CD4-positive, alpha-beta T cell treated with Interleukin-1 beta for 1 hour (primary cell): ENCODE measurements at places on chromosomes 13 and 19.

- DNase-seq, result no peak
Observed at GRCh38 chr13:113095146-113096051, 10.2 kb upstream of the F7 start.

GRCh38 chr19:52444506-52444905, 8.8 kb upstream of the ZNF578 start:
- no peak for DNase-seq

DNA sequence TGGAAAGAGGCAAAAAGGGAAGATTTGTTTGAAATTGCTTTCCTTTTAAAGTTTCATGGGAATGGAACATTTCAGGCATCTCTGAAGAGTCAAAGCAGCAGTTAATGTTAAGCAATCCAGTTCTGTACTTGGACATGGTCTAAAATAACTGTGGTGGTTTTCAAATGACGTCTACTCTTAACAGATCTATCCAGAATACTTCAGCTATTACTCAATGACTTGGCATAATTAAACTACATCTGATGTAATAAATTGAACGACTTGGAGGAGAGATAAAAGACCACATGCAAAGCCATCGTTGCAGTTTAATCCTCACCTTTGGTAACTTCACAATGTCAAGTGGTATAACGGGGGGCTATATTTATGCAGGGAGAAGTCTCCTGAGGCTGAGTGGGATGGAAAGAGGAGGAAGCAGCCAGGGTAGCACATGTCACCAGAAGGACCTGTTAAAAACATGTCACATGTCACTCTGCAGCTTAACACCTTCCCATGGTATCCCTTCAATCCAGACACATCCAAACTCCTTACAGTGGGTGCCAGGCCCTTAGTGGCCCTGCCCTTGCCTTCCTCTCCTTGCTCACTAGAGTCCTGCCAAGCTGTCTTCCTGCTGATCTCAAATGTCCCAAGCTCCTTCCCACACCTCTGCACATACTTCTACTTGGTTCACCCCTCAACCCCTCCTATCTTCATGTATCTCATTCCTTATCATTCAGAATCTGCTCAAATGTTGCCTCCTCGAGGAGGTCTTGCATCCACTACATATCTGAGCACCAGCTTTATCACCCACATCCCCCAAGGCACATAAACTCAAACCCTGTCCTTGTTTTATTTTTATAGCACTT, 327.8 kb downstream of the SUCLA2 start:
- DNase-seq, result no peak

DNA sequence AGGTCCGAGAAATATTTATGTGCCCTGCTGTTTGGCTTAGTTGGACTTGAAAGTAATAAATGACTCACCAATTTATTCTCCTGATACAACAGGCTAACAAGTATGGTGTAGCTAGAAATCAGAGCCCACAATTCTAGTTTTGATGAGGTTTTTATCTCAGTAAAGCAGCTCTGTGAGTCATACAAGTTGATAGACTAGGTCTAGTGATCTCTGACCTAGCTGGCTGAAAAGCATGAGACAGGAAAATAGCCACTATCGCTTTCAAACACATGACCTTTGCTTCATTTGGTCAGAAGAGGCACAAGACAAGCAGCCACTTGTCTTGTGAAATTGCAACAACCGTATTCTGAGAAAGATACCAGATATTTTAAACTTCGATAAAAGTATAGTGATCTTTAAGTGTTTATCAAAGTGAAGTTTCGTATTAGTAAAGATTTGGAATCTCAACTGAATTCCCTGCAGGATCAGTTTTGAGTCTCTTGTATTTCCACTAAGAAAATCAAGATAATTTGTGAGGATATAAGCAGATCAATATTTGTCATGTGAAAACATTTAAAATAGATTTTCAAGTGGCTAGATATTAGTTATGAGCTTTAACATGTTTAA, 126.7 kb downstream of the MAB21L1 start:
- no peak for DNase-seq

DNA sequence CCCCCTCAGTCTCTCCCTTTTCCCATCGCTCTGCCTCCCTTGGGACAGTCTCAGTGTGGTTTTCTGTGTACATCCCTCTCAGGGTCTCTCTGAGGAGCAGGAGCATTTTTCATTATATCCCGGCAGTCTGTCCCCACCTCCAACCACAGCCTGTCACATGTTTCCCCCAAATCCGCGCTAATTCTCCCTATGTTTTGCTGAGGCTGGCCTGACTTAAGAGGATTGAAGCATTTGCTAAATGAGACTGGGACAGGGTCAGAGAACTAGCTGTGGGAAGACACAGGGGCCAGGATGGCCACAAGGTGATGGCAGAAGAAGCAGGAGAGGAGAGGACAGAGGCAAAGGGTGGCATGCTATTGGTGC, 5.5 kb downstream of the TPRX1 start:
- DNase-seq, result no peak

GRCh38 chr19:57813919-57814504, 701 bp downstream of the ZNF552 start:
- DNase-seq, result no peak

GRCh38 chr19:34308381-34309367, 54.3 kb downstream of the GARRE1 start:
- DNase-seq, result peak; percentile 58

GRCh38 chr19:41699968-41700323, 8.5 kb upstream of the CEACAM5 start:
- DNase-seq, result no peak

- DNase-seq, result peak; percentile 74
Observed at GRCh38 chr19:53977991-53978731, 13.3 kb upstream of the CACNG6 start.

DNA sequence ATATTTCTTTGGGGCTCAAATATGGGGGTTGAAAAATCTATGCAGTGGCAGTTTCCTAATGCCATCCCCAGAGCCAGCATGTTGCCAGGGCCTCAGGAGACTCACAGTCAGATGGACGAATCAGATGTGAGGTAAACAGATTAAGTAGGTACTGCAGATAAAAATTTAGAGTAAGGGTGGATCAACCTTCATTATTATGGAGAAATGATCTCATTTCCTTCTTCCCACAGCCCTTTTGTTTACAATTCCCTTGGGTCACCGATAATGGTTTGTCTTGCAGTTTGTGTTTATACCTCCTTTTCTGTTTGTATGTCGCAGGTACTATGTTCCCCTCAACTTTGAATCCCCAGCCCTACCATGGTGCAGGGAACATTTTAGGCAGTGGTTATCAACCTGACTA, 20.0 kb downstream of the DIAPH3 start:
- DNase-seq, result no peak

GRCh38 chr19:43532571-43532961, 422 bp upstream of the ZNF575 start:
- no peak for DNase-seq

DNA sequence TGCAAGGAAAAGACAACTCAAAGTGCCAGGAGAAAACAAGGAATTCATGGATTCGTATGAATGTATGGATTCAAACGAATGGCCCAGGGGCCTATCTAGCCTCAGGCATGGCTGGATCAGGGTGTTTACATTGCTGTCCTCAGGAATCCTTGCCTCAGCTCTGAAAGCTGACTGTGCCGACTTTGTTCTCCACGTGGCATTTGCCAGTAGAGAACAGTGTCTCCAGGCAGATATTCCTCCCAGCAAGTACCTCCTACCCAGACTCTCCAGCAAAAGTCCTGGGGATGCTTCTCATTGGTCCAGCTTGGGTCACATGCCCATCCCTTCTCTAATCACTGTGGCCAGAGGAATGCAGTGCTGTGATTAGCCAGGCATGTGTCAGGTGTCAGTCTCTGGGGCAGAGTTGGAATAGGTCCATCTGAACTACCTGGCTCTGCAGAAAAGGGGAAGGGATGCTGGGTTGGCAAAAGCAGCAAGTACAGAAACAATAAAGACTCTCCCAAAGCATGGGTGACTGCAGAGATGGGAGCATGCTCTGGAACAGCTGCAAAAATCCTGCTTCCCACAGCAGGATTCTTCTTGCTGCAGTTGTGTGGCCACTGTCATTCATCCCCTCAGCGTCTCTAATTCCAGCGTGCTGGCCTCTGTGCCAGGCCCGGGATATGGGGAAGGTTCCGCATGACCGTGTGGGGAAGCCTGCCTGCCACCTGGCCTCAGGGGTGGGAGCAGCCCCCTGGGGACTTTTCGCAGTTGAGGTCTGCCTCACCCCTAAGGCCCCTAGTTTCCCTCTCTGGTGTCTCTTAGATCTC, 30.0 kb downstream of the CCNE1 start:
- no peak for DNase-seq

GRCh38 chr19:49097453-49098288, 12.4 kb downstream of the SNRNP70 start:
- peak; percentile 78 for DNase-seq

- DNase-seq, result no peak
Observed at GRCh38 chr19:35657904-35658700, 8.2 kb upstream of the UPK1A start.

- no peak for DNase-seq
Observed at GRCh38 chr13:47499358-47500150, 501.5 kb downstream of the SUCLA2 start.

DNA sequence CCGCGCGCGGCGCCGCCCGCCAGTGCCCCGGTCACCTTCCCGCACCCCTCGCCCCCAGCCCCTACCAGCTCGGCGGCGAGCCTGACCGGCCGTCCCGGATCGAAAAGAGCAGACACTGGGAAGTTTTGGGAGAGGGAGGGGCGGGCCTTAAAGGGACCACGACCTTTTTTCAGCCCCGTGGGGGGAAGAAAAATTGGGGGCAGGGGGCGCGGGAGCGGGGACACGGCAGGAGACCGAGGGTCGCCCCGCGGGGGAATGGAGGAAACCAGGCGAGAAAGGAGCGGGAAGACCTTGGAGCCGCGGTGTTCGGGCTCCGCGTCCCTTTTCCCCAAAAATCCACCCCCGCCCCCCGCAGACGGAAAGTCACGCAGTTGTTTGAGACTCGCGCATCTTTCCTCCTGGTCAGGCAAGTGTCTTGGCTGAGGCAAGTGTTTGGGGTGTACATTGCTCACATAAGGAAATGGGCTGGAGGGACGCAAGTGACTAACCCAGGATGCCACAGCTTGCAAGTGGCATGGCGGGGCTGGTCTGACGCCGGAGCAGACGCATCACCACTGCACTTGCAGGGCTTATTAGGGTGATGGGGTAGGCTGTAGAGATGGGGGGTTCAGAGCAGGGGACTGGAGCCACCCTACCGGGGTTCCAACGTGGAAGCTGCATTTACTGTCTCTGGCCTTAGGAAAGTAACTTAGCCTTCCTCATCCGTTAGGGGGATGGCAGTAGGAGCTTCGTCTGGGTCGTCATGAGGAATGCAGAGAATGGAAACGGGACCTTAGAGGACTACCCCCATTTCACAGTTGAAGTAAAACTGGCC, 2.7 kb upstream of the HNRNPL start:
- DNase-seq, result peak; percentile 76

DNA sequence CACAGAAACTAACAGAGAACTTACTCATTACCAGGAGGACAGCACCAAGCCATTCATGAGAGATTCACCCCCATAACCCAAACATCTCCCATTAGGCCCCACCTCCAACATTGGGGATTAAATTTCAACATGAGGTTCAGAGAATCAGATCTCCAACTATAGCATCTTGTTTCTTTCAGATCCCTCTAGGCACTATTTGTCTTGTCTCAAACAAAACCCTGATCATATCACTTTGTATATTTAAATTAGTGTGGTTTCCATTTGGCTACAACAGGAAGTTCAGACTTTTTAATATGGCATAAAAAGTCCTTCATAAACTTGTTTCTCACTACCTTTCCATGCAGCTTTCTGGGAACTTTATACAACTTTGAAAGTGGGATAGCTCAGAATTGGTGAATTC, 699.0 kb upstream of the MIR17HG start:
- DNase-seq, result no peak

- DNase-seq, result no peak
Observed at GRCh38 chr13:113547238-113547971, 37.1 kb upstream of the TFDP1 start.

DNA sequence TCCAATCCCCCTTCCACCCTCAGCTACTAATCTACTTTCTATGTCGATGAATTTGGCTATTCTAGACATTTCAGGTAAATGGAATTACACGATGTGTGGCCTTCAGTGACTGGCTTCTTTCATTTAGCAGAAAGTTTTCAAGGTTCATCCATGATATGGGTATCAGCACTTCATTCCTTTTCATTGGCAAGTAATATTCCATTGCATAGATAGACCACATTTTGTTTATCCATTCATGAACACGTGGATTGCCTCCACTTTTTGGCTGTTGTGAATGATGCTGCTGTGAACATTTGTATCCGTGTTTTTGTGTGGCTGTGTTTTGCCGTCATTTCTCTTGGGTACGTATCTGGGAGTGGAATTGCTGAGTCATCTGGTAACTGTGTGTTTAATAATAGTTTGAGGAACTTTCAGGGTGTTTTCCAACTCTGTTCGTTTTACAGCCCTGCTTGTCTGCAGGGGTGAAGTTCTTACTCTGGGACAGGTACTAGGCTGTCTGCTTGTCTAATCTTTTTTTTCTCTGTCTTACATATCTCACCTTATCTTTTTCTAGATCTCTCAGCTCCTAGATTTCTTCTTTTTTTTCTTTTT, 32.5 kb downstream of the MARK4 start:
- peak; percentile 9 for DNase-seq

- no peak for DNase-seq
Observed at GRCh38 chr19:32563761-32564160, 17.2 kb upstream of the PDCD5 start.

DNA sequence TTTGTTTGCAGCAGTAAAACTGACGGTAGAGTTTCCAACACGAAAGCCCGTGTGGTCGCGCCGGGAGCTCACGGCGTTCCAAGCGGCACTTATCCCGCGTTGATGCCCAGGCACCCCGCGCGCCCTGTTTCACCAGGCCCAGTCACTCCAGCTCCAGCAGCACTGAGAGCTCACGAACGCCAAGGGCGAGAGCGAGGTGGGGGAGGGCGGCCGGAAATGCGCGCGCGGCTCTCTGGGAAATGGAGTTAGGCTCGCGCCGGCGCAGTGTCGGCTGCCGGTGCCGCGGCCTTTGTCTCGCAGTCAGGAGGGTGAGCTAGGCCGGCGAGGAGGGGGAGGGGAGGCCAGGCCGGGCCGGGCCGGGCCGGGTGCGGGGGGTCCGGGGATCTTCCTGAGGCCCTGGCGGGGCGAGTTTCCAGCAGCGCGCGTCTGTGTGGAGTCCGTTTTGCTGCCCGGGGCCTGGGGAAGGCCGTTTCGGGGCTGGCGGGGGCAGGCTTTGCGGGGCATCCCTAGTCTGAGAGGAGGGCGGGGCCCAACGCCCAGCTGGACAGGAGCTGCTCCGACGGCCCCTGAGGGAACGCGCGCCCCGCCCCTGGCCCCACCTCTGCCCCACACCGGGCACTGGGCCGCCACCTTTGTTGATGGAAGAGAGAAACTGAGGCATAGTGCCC, at the start of gene ZNF135:
TSS of gene ZNF135 (plus strand) at position 280 of the 668 bp plus-strand sequence. CDS start 721 bp downstream, outside the sequence.
- peak; percentile 80 for DNase-seq
